ENCODE measurements at places on chromosomes 2 and 18. TPM values are rescaled to one million over a fixed set of nuclear protein-coding genes. Genes with fewer than 3 reads are reported as not detected.

DNA sequence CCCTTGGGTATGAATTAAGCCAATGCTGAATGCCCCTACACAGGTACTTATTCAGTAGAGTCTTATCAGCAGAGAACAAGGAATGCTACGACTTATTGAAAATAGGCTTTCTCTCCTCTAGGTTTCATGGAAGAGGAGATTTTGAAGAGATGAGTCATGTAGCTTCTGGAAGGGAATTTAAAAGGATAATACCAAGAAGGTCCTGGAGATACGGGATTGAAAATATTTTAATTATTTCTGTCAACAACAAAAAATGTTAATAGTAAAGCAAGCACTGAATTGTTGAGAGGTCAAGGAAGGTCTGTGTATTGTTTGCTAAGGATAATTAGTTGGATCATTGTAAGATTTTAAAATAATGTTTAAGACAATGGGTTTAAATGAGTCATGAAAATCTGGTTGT lies 293.0 kb upstream of the SPHKAP start:
- no peaks in the 10 kb centered on the region for H3K27me3 ChIP-seq
- DNase-seq: no peak
- no peaks in the 10 kb centered on the region for H3K36me3 ChIP-seq
- no peak overlapping the region for H3K27ac ChIP-seq

DNA sequence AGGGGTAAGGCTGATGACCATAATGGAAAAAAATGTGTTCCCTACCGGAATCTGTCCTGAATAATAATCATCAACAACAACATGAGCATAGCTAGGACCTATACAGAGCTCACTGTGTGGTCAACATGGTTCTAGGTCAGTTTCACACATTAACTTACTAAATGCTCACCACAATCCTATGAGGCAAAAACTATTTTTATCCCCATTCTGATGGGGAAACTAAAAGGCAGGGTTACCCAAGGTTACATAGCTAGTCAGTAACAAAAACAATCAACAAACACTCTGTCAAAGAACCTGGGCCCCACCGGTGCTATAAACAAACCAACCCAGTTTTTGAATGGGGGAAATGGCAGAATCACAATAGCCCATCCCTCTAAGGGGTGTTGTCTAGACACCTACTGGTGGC lies 40.1 kb downstream of the AOX1 start:
- H3K27ac ChIP-seq: no peak overlapping the region
- no peak for DNase-seq
- no peaks in the 10 kb centered on the region for H3K4me1 ChIP-seq
- no peak overlapping the region for H3K4me3 ChIP-seq

- DNase-seq: no peak
- H3K36me3 ChIP-seq: no peaks in the 10 kb centered on the region
- H3K27me3 ChIP-seq: no peaks in the 10 kb centered on the region
- no peak overlapping the region for H3K4me3 ChIP-seq
- H3K4me1 ChIP-seq: no peaks in the 10 kb centered on the region
Observed at GRCh38 chr2:21822505-21822904, 698.7 kb downstream of the TDRD15 start.

DNA sequence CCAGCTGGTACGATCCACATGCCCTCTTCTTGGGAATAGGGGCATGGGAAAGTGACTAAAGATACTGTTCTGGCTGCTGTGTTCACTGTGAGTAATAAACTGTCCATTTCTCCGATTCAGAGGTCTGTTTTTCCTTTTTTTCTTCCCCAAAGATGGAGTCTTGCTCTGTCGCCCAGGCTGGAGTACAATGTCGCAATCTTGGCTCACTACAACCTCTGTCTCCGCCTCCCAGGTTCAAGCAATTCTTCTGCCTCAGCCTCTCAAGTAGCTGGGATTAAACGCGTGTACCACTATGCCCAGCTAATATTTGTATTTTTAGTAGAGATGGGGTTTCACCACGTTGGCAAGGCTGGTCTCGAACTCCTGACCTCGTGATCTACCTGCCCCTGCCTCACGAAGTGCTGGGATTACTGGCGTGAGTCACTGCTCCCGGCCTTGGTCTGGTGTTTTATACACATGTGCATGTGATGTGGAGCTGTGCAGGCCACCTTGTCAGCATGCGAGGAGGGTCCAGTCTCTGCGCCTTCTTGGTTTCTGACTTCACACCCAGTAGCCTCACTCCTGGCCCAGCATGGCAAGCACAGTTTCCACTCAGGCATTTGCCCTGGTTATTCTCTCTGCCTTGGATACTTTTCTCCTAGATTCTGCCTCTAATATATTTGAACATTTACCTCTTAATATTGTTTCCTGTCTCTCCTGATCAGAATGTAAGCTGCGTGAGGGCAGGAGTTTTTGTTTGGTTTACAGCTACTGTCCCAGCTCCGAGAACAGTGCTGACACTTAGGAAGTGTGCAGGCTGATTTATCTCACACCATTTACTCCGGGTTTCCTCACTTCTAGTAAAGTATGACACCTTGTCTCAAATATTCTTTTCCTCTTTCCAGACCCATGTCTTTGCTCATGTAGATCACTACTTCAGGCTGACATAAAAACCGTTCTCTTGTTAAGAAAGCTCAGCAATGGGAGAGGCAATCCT lies 19.7 kb downstream of the PTPN18 start:
- H3K36me3 ChIP-seq: no peaks in the 10 kb centered on the region
- peaks cover 6% of the 10 kb centered on the region for H3K4me1 ChIP-seq
- H3K27ac ChIP-seq: peak overlapping the region; percentile 45
- no peaks in the 10 kb centered on the region for H3K27me3 ChIP-seq
- no peak for DNase-seq

DNA sequence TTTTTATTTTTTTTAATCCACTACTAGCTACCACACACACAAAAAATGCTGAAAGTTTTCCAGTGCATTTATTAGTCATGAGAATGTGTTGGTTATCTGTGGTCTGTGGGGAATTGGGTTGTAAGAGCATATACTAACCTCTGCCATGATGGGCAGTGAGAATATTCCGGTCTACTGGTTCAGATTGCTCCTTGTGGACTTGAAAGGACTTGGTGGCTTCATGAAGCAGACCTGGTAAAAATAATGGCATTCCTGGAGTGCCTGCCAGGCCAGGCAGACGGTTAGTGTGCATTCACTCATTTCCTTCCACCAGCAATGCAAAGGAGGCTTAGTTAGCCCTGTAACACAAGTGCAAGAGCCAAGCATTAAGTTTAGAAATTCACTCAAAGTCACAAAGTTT lies 150.8 kb downstream of the THSD7B start:
- no peaks in the 10 kb centered on the region for H3K36me3 ChIP-seq
- H3K27ac ChIP-seq: no peak overlapping the region
- no peaks in the 10 kb centered on the region for H3K4me1 ChIP-seq
- no peak for DNase-seq
- H3K27me3 ChIP-seq: no peaks in the 10 kb centered on the region

- H3K4me3 ChIP-seq: no peak overlapping the region
- no peak for DNase-seq
- no peaks in the 10 kb centered on the region for H3K36me3 ChIP-seq
- H3K4me1 ChIP-seq: no peaks in the 10 kb centered on the region
- H3K27ac ChIP-seq: no peak overlapping the region
- H3K27me3 ChIP-seq: no peaks in the 10 kb centered on the region
Observed at GRCh38 chr2:60764736-60765534, 8.9 kb downstream of the PAPOLG start.

The PSMA8 gene
- total RNA-seq: not detected

The PARD6G gene
- 1.0 TPM for total RNA-seq

The CPO gene
- total RNA-seq: not detected

The ADGRF3 gene
- 0.09 TPM for total RNA-seq

The NAT8 gene
- total RNA-seq: not detected
